ENCODE measurements at places on chromosomes 7 and 10. TPM values are rescaled to one million over a fixed set of nuclear protein-coding genes. Genes with fewer than 3 reads are reported as not detected.

The ZNF107 gene
- total RNA-seq: 2.4 TPM

The CPXM2 gene
- total RNA-seq: 17.0 TPM

The TRIM56 gene
- 22.4 TPM for total RNA-seq

The SLC25A40 gene
- total RNA-seq: 25.1 TPM

The TDRD1 gene
- total RNA-seq: 1.0 TPM

The TAS2R60 gene
- not detected for total RNA-seq

The RBP4 gene
- total RNA-seq: 87.1 TPM

The GPRIN2 gene
- not detected for total RNA-seq

The TRIM74 gene
- 0.41 TPM for total RNA-seq

The PLEKHS1 gene
- not detected for total RNA-seq

DNA sequence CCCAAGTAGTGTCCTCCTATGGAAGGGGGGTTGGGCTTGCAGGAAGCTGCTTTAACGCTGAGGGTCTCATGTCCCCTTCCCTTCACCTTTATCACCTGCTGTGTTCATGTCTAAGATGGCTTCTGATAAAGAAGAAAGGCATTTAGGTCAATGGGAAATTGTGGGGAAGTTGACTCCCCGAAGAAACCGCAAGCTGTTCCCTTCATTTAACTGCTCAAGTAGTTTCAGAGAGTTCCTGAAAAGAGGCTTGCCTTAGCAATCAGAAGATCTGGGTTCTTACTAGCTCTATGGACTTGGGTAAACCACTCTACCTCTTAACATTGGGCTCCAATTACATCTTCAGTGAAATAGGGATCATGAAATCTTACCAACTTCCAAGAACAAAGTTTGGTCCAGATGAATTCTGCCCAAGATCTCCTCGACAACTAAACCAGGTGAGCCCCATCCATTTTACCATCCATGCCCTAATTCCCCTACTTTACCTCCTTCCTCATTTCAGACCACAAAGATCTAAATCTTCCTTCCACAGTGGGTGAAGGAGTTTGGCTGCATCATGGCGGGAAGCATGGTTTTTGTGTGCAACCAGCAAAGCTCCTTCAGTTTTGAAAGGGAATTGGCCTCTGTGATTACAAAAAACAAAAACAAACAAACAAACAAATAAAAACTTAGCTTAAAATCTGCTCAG lies 30.4 kb upstream of the UCN3 start:
- DNase-seq: no peak

- DNase-seq: peak; percentile 62
These were observed 116.1 kb upstream of the ZMIZ1 start for GRCh38 chr10:78952686-78953085.

GRCh38 chr7:64099656-64100531 lies 54.7 kb downstream of the ZNF727 start:
- no peak for DNase-seq

- no peak for DNase-seq
These were observed 193.2 kb downstream of the GALNT17 start for GRCh38 chr7:71325151-71325550.

DNA sequence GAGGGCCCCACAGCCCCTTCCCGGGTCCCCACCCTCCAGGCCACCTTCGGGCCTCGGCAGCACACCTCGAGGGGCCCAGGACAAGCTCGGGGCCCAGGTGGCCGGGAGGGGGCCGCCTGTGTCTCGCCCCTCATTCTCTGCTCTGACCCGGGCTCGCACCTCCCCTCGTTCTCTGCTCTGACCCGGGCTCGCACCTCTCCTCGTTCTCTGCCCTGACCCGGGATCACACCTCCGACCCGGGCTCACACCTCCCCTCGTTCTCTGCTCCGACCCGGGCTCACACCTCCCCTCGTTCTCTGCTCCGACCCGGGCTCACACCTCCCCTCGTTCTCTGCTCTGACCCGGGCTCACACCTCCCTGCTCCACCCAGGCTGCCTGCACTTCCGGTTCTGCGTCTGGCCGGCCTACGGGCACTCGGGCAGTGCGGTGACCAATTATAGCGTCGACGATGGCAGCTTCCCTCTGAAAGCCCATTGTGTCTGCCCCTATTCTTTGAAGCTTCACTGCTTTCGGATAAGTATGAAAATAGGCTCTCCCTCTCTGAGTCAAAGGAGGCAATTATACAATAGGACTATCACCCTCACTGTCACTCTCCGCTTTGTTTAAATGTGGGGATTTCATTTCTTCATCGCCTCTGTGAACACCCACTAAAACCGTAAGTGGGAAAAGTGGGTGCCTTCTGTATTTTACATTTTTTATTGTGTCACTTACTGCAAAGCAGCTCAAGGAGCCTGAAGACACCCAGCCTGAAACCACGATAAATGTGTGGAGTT lies 457.4 kb downstream of the DNAJB6 start:
- DNase-seq: no peak

GRCh38 chr10:133022776-133023100 lies 65.0 kb upstream of the ADGRA1 start:
- DNase-seq: peak; percentile 65

GRCh38 chr7:16915405-16915804 lies 33.6 kb upstream of the AGR3 start:
- DNase-seq: no peak

DNA sequence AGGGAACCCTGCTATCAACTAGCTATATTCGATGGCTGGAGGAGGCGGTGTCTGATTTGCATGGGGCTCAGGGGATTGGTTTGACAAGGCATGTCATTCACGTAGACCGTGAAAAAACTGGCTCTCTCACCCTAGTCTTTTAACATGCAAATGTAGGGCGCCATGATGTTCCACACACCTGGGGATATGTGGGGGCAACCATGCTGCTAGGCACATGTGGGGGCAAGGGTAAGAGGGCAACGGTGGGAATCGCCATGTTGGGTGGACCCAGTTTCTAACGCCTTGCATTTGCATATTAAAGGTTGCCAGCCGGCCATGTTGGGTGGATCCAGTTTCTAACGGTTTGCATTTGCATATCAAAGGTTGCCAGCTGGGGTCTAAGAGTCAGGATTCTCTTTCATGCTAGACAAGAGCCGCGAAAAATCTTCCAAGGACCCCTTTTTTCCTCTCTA lies 419.2 kb upstream of the NFE2L3 start:
- no peak for DNase-seq

GRCh38 chr10:30762620-30763019 lies 133.1 kb upstream of the LYZL2 start:
- DNase-seq: no peak

DNA sequence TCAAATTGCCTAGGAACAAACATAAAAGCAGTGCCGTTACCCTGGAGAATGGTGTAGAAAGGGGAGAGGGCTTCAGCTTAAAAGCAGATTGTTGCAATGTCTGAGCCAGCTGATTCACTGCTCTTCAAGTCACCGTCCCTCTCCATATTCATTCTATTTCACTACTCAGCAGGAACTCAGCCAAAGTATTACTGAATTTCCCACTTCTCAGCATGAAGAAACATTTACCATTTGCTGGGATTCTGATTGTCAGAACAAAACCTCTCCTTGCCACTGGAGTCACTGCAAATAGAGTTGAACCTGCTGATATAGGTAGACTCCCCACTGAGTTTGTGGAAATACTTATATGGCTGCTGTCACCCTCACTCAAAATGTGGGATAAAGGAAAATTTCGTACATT lies 71.7 kb downstream of the PPP1R17 start:
- no peak for DNase-seq

DNA sequence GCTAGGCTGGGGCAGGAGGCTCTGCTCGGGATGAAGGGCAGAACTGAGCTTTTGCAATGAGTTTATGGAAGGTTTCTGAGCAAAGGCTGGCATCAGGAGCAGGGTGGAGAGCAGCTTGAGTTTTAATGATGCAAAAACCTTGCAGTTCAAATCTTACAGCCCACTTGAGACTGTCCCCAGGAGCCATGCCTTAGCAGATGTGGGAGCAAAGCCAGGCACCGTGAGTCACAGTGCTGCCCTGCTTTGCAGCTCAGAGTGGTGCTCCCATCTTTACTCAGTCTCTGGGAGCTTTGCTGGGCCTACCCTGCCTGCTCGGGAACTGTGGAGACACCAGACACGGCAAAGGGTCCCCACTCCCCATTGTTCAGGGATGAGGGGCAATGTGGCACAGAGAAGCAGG lies 122.4 kb upstream of the NPS start:
- no peak for DNase-seq

DNA sequence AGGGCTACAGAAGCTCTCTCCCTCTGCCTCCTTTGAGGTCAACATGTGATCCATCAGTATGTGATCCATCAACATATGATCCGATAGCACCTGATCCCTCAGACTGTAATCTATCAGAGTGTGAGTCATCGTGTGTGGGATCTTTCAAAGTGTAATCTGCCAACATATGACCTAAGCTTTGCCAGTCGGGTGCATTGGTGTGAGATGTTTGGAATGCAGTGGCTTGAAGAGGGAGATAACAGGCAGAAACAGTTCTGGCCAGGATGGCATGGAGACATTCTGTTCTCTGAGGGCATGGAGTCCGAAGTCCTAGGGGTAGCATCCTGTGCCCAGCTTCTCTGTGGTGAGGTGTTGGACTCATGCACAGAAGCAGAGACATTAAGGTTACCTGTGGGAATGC lies 217.7 kb upstream of the ETV1 start:
- peak; percentile 21 for DNase-seq

DNA sequence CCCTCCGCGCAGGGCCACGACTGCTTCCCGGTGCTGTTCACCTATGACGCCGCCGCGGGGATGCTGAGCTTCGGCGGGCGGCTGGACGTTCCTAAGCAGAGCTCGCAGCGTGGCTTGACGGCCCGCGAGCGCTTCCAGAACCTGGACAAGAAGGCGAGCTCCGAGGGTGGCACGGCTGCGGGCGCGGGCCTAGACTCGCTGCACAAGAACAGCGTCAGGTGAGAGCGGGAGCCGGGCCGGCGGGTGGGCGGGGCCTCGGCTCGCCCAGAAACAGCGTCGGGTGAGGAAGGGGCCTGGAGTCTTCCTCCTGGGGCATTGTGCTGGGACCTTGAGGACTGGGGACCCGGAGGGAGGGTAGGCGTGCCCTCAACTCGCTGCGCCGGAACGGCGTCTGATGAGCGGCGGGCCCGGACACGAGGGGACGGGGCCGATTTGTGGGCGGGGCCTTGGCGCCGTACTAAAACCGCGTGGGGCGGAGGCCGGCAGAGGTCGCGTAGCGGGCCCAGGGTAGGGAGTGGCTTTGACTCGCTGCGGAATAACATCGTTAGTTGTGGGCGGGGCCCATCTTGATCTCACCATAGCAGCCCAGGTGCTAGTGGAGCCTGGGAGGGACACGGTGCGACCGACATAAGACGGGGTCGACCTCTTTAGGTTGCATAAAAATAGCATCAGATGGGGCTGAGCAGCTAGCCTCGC lies 15.6 kb downstream of the PDAP1 start:
- DNase-seq: peak; percentile 88

- DNase-seq: no peak
These were observed 13.3 kb upstream of the SLC16A12 start for GRCh38 chr10:89548673-89549072.

- DNase-seq: no peak
These were observed 765.1 kb downstream of the SUGCT start for GRCh38 chr7:40899636-40900507.

GRCh38 chr7:584122-584465 lies 64.4 kb upstream of the PDGFA start:
- no peak for DNase-seq

GRCh38 chr10:74234569-74234968 lies 83.5 kb downstream of the ADK start:
- no peak for DNase-seq

DNA sequence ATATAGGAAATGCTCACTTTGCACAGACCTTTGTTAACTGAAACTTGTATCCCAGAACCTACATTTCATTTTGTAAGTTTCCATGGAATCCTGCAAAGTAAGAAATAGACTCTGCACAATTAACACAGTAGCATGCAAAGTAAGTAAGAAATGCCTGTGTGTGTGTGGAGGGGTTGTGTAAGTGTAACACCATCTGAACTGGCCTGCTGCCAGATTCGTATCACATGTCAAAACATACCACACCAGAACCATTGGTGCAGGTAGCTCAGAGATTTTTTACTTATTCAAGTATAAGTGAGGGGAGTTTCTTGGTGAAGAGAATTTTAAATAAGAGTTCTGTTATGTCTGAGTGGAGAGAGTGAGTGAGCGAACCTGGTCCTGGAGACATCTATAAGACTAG lies 17.9 kb upstream of the DDX21 start:
- DNase-seq: no peak

DNA sequence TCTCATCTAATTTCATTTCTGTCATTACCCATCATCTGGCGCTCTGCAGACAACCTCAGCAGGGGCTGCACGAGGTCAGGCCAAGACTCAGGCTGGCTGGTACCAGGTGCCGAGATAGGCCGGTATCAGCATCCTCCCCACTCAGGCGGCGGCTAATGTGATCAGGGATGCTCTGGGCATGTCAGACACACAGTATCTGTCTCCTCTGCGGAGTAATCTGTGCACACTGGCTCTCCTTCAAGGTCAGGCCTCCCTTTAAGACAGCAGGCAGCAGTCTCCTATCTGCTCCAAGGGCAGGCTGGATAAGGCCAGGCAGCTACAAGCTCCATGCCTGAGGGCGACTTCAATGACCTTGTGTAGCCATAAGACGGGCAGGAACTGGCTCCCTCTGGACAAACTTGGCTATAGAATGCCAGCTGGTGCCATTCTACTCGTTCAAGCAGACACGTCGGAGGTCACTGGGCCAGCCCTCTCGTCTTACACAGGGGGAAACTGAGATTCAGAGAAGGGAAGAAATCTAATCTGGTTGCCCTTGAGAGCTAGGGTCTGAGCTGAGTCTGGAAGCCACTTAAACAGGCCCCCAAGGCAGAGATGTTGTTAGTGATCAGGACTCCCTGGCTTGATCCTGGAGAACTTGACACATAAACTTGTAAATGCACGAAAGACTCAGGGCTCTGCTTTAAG lies 59.3 kb downstream of the ARHGAP22 start:
- DNase-seq: no peak

Data from left cardiac atrium (tissue), 4 donors.